Stimulated activated effector memory CD8-positive, alpha-beta T cell treated with anti-CD3 and anti-CD28 coated beads, Interleukin-12 subunit alpha, Interleukin-12 subunit beta, amount 100 ng/mL, for 72 hours (primary cell): ENCODE measurements at places on chromosomes 13 and 19.

DNA sequence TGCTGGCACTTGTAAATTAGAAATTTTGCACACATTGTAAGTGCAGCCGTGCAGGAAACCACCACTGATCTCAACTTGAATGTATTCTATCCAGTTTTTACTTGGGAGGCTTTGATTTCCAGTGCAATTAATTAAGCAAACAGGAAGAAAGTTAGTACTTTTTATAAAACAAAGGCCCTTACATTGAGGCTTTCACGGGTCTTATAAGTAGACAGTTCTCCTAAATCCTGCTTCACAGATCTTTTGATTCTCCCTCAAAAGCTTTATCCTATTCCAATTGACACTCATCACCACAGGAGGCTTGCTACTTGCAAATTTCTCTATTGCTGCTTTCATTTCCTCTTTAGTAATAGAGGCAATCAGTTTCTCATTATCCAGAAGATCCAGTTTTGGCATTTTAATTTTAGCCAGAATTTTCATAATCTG, 90.1 kb downstream of the ERCC5 start:
- no peak for DNase-seq

DNA sequence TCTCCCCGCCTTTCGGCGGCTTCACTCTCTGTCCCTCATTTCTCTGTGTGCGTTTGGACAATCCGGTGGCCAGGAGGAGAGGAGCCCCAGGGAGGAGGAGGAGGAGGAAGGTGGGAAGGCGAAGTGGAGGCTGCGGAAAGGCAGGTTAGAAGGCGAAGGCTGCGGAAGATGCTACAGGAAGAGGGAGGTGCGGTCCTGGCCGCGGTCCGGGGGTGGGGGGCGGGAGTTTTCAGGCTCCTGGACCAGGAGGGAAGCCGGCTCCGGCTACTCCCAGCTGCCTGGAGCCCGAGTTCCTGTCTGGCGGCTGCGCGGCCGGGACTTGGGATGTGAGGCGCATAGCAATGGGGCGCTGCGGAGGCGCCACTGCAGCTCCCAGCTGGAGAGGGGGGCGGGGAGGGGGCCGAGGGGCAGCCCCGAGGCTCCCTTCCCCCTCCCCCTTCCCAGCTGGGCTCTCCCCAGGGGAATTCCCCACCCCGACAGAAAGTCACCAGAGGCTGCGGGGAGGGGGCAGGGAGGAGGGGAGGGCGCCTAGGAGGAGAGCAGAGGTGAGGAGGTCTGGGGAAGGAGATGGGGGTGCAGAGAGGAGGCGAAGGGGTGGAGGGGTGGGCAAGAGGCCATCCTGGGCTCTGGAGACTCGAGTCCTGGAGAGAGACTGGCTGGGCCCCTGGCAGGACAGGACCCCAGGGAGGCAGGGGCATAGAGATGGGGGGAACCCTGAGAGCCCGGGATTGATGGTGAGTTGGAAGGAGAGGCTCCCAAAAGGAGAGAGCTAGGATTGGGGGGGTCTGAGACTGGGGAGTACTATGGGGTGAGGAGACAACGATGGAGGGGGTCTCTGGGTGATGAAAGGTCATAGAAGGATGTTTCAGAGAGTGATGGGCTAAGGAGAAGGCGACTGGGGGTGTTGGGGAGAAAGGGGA, 2.0 kb downstream of the LRRC4B start:
- DNase-seq, result no peak

- DNase-seq, result peak; percentile 77
Measured at GRCh38 chr19:12721656-12722565, 1.8 kb downstream of the TNPO2 start.

GRCh38 chr19:10109528-10109927, 2.0 kb upstream of the P2RY11 start:
- DNase-seq, result no peak

DNA sequence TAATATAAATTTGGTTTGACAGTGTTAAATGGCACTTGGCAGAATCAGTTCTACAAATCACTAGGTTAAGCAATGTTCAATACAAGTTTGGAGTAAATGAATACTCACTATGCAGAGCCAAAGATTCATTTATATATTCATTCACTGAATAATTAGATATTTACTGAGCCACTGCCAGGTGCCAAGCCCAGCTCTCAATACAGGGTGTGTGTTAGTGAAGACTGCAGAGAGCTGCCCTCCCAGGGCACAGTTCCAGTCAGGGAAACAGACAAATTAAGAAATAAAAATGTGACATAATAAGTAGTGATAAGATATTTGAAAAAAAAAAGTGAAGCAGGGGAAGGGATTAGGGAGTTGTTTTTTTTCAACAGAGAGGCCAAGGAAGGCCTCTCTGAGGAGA, 411.7 kb downstream of the KCNRG start:
- no peak for DNase-seq

DNA sequence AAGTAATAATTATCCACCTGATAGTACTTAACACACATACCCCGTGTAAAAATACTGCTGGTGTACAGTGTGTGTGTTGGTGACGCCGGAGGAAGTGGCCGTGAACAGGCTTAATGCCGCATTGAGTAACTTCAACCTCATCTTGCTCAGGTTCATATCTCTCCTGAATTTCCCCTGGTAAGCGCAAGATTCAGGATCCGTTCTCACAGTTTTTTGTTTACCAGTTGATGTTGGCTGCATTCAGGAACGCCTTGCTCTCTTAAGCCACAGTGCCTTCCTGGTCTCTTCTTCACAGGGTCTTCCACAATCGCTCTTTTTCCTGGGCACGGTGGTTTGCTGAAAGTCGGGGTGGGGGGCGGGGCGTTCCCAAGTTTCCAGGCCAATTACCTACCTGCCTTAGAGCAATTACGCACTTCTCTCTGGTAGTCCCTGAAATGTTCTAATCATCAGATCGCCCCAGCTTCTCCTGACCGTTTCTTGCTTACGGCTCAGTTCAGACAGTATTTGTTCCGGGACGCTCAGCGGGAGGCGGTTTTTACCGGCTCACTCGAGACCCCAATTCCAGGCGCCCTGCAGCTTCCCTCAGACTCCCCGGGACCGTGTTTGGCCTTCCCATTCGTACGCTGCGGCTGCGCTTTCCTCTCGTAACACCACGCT, 706 bp upstream of the DNAJC3 start:
- no peak for DNase-seq

DNA sequence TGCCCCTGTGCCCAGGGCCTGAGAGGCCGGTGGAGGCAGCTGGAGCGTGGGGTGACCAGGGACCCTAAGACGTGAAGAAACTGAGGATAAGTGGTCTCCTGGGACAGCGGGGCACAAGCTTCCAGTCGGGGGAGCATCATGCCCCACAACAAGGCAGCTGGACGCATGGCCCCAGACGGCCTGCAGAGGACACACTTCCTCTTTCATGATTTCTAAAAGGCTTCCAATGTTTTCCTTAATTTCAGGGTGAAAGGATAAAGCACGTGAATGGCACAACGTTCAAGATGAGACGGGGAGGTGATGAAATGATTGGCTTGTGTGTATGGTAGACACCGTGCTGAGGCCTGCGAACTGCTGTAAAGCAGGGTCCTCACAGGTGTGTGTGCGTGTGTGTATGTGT, 20.2 kb upstream of the MYDGF start:
- no peak for DNase-seq

DNA sequence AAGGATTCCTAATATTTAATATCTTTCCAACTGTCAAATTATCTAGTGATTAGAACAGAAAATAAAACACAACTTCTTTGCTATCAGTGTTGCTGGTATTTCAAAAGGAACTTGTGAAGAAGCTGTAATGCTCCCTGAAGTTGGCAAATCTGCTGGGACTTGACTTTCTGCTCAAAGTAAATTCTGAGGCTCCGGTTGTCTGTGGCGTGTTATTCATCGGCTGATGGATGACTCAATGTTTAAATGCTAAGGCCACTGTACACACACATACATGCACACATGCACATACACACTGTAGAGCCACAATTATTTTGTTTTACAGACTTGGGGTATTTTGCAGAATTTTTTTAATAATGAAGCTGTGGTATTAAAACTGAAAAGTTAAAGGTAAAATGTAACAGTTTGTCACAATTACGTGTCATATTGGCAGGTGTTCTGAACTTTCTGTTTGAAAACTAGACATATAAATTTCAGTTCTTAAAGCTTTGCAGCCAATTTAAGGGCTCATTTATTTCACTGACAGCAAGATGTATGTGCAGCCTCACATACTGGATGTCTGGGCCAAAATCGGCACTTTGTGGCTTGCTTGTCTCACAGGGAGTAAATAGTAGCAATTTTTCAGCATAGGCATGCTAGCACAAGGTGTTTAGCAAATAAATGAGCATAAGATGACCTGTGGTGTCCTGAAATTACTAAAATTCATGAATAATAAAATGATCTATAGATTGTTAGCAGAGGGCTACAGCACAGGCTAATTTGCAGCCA, 1691.7 kb upstream of the PCDH20 start:
- no peak for DNase-seq

GRCh38 chr13:87798536-87798935, 127.4 kb downstream of the SLITRK5 start:
- no peak for DNase-seq

DNA sequence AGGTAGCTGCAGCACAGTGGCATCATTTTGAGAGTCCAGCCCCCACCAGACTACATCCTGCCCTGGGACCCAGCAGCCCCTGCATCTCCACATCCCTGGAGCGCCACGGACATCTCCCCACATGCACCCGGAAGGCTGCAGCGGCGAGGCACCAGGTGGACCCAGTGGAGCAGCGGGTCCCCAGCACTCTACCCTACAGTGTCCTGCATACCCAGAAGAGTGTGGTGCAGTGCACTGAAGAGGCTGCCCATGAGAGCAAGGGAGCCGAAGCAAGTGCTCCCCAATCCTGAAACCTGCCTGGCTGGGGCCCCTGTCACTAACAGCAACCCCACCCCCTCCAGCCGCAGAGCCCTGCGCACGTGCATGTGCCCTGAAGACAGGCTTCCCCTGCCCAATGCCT, 21.3 kb upstream of the SLC7A9 start:
- no peak for DNase-seq

DNA sequence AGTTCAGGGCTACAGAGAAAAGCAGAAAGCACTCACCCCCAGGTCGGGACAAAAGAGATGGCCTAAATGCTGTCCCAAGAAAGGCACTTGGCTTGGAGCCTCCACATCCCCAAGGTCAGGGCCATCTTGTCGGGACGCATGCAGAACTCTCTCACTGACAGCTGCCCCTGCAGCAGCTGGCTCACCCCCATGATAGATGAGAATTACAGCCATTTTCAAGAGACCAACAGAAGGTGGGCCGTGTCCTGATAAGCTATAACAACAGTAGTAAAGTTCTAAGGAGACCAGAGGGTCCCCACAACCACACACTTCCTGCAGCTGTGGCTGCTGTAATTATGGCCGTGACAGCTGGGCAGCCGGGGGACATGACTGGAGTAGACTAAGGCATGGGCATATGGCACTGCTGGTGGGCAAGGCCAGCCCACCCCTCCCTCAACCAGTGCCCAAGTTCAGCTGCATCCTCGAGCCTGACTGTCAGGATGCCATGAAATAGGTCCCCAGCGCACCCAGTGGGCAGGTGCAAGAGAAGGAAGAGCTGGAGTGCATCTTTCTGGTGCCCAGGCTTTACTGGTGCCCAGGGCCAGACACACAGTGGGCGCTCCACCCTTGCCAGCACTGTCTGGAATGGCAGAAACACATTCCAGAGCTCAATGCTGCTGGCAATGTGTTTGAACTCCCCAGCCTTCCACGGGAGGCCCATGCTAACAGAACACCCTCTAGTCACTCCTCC, 436.7 kb upstream of the ZNF507 start:
- DNase-seq, result no peak

DNA sequence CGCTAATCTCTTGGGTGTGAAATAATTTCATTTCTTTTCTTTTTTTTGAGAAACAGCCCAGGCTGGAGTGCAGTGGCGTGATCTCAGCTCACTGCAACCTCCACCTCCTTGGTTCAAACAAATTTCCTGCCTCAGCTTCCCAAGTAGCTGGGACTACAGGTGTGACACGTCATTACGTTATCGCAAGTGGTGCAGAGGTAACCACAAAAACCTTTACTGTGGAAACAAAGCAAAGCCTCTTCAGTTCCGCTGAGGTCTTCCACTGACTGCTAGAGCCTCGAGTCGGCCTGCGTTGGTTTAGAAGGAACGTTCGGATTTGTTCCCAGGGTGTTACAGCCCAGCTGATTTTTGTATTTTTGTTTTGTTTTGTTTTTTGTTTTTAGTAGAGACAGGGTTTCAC, 2.0 kb upstream of the ZNF784 start:
- DNase-seq, result no peak

DNA sequence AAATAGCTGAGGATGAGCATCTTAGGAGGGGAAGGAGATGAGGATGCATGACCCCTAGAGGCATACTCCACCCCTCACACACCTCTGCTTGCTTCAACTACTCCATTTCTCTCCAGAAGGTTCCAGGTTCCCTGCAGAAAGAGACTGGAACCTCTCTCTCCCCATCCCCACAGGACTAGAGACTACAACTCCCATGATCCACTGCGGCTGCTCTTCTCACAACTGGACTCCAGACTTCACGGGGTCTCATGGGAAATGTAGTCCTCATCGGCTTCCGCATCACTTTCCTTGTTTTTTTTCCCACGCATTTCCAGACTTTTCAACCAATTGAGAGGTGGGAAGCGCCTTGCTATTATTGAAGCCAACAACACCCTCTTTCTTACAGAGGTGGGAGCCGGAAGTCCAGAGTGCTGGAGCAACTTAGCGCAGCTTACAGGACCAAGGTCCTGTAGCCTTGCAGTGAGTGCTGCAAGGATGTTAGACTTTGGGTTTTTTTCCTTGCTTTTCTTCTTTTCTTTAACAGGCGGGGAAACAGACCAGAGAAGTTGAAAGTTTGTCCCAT, 13.9 kb upstream of the CACNG6 start:
- peak; percentile 36 for DNase-seq

DNA sequence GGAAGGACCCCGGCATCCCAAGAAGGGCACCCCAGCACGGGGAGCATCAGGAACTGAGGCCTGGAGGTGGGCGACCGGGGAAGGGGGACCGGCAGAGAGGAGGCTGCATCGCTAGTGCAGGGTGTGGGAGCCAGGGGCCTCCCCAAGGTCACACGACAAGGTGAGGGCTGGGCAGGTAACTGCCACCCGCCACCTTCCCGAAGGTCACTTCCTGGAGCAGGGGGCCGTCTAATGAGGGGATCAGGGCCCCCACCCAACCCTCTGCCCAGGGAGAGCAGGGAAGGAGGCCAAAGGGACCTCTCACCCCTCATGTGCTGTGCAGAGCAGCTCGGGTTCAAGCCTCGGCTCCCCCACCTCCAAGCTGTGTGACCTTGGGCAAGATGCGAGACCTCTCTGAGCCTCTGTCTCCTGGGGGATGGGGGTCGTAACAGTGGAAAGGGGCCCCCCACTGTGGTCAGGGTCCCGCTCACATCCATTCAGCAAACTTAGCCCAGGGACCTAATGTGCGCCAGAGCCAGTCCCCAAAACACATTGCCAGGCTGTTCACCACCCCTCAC, 6.0 kb downstream of the ZBTB7A start:
- DNase-seq, result no peak

- no peak for DNase-seq
Measured at GRCh38 chr13:99855526-99856420, 115.8 kb downstream of the ZIC5 start.
